ENCODE measurements at places on chromosomes 5 and 9.
A peak's percentile ranks its signal among the peaks of the same experiment; 100 is the strongest.

- DNase-seq: no peak
Observed at GRCh38 chr9:133892193-133892920, 99.8 kb downstream of the VAV2 start.

GRCh38 chr5:57174128-57174889, 450 bp downstream of the GPBP1 start:
- DNase-seq: no peak

DNA sequence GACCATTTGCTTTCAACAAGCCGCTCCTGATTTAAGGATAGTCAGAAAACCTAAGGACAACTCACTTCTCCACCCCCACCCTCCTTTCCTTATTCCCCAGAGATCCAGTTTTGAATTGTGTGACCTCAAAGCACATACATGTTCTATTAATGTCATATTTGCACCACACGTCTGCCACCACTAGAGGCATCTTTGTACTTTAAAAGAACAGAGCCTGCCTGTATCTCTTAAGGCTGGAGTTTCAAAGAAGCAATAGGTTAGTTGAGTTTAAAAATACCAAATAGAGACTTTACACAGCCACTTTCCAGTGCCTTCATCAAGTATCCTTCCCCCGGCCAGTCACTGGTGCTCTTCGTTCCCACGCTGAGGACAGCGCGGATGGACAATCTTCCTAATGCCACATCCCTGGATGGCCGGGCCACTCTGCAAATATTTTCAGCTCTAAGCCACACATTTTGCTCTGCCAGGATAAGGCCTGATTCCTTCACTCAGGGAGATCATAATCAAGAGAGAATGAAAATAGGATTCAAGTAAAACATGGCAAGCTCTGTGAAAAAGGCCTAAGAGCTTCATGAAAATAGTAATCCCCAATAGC, 146.3 kb downstream of the SNCAIP start:
- no peak for DNase-seq

DNA sequence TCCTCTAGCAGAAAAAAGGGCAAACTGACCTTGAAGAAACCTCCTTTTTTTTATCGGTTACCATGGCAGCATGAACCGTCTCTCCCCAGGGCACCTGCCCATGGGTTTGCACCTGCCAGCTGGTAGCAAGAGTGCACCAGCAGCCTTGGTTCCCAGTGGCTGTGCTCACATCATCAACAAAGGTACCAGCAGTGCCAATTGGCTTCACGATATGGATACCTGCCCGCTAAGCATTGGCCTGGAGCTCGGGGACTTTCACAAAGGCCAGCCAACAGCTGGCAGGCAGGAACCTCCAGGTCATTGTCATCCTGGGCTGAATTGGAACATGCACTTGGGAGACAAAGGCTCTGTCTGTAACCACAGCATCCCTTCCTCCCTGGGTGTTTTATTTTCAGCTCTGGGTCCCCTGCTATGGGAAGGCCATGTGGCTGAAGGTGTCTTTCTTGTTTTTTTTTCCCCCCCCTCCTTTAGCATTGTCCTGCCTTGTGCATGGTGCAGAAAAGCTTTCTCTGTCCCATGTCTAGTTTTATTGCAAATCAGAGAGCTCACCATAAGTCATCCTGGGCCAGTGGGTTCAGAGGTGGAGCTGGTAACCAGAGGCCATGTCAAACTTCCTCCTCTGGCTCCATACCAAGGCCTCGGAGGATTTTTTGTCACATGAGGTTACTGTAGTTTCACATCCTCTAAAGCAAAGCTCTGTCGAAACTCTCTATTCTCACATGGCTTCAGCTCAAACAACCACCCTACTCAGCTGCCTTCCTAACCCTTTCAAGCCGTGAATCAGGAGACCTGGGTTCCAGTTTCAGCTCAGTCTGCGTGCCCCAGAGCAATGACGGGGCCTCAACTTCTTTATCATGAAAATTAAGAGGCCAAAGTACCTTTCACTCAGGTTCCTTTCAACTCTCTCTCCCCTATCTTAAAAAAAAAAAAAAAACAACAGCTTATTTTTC, 145.5 kb upstream of the MAP3K1 start:
- peak; percentile 63 for DNase-seq

DNA sequence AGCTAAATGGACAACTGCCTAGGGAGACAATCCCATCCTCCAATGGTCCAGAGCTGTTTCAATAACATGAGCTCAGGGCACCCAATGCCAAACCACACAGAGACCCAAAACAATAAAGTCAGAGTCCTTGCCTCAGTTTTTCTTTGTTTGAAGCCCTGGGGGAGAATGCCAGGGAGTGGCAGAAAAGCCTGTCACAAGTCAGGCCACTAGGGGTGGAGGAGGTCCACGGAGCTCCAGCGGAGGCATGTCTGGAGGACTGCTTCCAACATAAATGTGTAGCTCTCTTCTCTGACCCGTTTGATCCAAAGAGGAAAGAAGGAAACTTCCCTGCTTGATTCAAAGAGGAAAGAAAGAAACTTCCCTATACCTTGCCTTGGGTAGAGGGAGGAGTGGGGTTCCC, 175.3 kb downstream of the HSPA4 start:
- DNase-seq: no peak

All from memory B cell (primary cell).